Pons (tissue), 1 donor: ENCODE measurements at places on chromosomes 12 and 14.
A peak's percentile ranks its signal among the peaks of the same experiment; 100 is the strongest.

- DNase-seq = no peak
Observed at GRCh38 chr14:29853272-29853671, 74.4 kb downstream of the PRKD1 start.

- no peak for DNase-seq
Observed at GRCh38 chr14:34985740-34986139, 2.9 kb downstream of the SRP54 start.

DNA sequence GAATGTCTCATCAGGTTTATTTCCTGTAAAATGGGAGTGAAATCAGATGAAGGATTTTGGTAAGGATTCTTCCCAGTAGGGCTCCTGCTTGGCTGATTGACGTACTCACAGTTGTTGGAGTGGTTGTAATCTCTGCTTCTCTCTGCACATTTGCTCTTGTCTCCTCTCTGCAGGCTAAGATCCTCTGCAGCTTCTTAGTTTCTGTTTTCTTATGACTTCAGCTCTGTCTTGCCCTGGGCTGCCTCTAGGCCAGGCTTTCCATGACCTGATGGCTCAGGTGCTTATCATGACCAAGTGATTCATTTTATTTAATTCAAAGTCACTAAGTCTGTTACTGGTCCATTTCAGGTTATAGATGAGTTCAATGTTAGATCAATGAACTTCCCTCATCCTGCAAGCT lies 394.5 kb upstream of the DDHD1 start:
- no peak for DNase-seq

GRCh38 chr14:67539116-67539515 lies 6.0 kb downstream of the PLEKHH1 start:
- peak; percentile 99 for DNase-seq

- no peak for DNase-seq
Observed at GRCh38 chr12:71999795-72000194, 61.1 kb downstream of the TPH2 start.

DNA sequence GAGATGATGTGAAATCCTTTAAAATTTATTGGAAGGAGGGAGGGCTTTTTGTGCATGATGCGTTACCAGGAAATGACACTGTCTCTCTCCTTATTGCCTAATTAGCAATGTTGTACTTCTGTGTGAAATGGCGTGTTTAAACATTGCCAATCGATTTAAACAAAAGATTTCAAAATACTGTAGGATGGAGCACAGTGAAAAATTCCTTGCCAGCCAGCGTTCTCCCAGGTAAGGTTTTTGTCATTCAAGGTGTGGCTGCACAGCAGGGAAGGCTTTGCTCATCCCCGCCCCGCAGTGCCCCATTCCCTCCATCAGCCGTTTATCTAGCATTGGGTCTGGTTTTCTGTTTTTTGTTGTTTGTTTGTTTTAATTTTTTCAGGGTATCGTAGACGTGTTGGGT lies 137.3 kb downstream of the CACNA1C start:
- no peak for DNase-seq

DNA sequence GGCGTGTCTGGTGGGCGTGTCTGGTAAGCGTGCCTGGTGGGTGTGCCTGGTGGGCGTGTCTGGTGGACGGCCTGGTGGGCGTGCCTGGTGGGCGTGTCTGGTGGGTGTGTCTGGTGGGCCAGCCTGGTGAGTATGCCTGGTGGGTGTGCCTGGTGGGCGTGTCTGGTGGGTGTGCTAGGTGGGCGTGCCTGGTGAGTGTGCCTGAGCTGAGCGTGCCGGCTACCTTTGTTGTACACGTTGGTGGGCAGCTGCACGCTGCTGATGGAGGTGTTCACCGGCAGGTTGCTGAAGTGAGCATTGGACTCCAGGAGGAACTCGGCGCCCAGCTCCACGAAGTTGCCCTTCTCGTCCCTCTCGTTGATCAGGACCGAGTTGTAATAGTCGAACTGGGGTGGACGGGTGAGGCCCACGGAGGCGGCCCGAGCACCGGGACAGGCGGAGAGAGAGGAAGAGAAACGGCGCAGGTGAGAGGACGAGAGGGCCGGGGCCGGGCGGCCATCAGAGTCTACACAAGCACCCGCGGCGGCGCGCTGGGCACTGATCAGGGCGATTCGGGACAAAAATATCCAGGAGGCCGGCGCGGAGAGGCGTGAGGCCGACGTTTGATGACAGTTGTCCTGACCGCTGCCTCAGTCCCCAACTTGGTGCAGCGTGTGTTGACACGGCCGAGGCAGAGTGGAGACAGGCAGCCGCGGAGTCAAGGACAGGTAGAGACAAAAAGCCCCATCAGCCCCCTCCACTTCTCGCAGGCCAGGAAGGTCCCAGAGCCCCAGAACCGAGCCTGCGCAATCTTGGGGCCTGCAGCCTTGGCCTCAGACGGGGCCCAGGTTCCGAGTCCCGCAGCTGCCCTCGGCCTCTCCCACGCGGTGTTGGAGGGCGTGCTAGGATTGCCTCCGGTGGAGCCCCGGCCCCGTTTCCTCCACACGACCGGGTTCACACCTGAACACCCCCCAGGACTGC lies 10.5 kb downstream of the CACNA2D4 start:
- no peak for DNase-seq

DNA sequence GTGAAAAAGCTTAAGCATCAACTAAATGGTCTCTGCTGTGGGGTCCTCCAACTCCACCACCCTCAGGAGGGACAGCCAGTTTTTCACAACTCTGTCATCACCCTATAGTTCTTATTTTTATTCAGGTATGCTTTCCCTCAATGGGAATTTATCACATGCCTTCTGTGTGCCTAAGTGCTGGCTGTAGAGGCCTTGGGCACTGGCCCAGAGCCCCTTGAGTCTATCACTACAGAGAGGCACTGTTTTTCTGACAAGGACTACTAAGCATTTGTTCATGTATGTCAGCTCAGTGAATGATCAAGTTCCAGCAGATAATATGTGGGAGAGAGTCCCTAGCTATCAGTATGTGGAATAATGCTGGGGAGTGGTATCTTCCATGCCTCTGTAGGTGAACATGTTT lies 463.9 kb downstream of the NPAS3 start:
- DNase-seq = no peak

DNA sequence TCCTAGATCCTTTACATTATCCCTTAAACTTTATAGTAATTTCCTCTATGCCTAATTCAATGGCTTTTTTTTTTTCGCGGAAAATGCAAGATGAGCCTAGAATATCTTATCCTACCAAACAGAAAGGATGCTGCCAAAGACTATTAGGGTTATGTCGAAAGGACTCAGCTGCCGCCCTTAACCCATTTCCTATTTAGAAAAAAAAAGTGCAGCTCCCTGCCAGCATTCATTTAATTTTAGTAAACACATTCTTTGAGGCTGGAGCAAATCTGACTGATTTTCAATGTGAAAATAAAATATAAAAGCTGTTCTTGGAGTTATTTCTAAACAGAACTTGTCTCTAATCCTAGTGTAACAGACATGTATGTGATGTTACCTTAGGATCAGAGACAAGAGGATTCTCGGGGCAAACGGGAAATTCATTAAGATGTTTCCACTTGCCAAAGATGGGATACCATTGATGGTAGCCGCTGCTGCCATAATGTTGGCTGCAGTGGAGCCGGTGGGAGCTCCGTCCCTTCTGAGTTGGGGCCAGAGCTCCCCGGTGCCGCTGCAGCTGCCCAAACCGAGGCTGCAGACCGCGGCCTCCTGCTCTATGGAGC lies 8.2 kb upstream of the A2M start:
- DNase-seq = peak; percentile 25

DNA sequence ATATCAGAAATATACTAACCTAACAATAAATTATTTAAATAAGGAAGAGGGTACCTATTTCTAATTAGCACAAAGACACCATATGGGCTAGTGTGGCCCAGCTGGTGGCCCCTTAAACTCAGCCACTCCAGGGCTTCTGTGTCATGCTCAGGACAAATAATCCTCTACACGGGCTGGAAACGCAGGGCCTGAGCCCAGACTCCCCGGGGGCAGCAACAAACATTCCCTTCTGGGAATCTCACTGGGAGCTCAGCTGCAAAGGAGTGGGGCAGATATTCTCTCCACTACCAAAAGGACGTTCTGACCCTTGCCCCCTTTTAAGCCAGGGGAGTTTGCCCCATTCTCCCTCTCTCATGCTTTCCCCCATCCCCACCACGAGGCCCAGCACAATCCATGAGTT lies 43.7 kb upstream of the ELK3 start:
- no peak for DNase-seq

DNA sequence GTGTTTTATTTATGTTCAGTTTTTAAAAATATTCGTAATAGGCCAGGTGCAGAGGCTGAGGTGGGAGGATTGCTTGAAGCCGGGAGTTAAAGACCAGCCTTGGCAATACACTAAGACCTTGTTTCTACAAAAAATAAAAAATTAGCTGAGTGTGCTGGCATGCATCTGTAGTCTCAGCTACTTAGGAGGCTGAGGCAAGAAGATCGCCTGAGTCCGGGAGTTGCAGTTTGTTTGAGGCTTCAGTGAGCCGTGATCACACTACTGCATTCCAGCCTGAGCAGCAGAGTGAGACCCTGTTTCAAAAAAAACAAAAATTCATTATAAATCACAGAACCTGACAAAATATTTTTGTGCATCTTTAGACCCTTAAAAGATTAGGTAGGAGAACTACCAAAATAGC lies 240.1 kb upstream of the ARHGAP5 start:
- no peak for DNase-seq

DNA sequence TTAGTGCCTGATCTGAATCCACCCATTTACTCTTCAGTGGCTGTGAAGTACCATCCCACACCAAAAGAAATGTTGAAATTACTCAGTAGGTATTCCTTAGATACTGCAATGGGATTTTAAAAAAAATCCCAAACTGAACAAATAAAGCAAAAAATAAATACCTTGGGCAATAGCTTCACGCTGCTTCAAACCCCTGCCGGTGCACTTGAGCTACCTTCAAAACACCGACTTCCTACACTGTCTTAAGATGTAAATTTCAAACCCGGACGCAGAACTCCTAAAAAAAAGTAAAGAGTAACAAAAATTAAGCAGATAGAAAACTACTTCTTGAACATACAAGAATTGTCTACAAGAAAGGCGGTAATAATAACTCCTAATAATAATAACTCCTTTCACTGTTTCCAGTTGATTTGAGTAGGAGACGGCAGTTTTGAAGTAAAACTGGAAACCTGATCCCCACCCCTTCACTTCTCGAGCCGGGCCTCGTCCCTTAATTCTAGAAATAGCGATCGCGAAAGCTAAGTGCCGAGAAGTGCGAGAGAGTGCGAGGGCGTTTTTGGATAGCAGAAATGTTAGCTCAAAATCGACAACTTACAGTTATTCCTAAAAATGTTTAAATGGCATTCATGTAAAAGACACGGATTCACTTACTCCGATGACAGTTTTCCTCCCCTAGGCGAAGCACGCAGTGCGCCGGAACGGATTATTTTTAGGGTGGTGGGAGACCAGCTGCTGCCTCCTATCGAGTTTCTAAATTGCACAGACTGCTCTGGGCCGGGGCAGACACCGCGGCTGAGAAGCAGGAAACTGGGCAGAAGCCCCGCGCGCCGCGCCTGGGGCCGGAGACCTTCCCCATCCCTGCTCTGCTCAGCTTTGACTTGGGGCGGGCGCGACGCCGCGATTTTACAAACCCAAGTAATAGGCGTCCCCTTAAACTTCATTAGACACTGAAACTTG lies at the start of gene ABCC9:
ABCC9 (minus strand) TSS at position 878 of the 957 bp plus-strand sequence. CDS start 4,752 bp downstream, outside the sequence.
- no peak for DNase-seq

DNA sequence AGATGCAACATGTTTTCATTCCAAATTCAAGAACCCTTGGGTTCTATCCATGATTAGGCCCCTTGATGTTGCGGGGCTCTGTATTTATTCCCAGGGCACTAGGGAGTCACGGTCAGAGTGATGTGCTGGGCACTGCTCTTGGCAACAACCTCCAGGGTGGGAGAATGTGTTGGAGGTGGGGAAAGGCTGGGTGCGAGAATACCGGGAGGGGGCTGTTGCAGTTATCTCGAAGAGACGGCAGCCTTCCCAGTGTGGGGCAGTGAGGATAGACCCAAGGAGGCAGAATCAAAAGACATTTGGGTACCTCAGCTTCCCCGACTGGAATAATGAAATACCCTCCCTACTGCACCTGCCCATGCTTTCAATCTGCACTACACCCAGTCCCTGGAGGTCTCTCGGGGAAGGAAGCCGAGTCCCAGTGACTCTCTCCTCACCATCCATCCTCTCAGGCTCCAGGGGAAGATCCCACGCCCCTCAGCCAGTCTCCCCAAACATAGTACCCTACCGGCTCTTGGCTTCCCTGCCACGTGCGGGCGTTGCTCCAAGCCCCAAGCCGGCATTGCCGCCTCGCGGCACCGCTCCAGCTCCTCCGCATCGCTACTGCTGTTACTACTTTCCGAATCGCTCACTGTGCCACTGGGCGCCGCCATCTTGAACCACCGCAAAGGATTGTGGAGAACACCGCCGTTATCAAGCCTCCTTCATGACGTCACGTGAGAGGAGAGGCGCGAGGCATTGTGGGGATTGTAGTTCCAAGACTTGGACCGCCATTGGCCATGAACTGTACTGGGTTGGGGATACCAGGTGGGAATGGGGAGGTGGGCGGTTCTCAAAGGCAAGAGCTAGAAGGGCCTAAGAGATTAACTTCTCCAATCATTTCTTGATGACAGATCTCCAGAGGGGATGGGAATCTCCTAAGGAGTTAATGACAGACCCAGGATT lies at the start of gene C12orf43:
C12orf43 (minus strand) TSS at position 663 of the 942 bp plus-strand sequence; CDS start at position 650, 13 bp downstream.
- peak; percentile 95 for DNase-seq

DNA sequence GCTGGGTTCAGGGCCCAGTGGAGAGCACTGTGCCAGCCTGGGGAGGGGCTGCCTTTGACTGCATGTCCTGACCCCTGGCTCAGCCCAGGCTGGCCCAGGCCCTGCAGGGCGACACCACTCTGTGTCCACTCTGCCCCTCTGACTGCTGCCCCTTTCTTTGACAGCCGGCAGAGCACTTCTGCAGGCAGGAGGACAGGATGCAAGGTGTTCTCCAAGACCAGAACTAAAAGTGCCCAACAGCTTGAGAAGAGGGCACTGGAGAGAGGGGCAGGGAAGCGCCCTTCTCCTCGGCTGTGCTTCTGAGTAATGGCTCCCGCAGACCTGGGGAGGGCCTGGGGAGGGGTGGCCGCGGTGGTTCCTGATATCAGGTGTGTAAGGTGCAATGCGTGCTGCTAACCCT lies 72.7 kb downstream of the WDR20 start:
- no peak for DNase-seq

- DNase-seq = no peak
Observed at GRCh38 chr12:30598889-30599288, 96.8 kb downstream of the IPO8 start.

GRCh38 chr14:91119556-91120311 lies 5.9 kb downstream of the DGLUCY start:
- no peak for DNase-seq
